ENCODE measurements at places on chromosomes 13 and 19.

- no peak for DNase-seq
Observed at GRCh38 chr19:625257-625656, 8.1 kb downstream of the POLRMT start.

- no peak for DNase-seq
Observed at GRCh38 chr13:39803156-39803555, 147.7 kb downstream of the COG6 start.

GRCh38 chr13:107375701-107376340, 807.9 kb upstream of the ARGLU1 start:
- DNase-seq, result no peak

DNA sequence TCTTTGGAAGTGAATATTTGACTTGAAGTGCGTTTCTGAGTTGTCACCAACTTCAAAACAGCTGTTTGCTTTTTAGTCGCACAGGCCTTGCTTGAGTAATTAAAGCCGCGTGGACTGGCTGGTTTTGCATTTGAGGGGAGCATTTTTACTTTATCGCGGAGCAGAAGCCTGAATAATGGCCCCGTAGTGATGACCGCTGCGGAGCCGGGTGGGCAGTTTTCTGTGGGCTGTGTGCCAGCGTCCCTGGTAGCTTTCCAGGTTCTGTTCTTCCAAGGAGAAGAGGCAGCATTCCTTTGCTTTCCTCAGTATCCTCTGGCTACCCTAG, 1.1 kb downstream of the NAA16 start:
- peak; percentile 68 for DNase-seq

DNA sequence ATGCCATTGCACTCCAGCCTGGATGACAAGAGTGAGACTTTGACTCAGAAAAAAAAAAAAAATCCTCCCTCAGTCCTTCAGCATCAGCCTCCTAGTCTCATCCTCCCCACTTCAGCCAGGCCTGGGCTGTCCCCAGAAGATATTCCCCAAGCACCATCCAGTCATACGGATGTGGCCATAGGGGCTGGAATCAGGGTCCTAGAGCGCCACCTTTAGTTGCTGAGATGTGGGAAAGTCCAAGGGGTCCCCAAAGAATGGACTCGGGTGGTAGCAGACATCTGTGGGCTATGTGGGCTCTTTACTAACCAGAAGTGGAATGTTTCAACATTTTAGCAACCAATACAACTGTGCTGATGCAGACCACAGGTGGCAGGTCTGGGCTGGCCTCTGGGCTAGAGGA, 3.1 kb upstream of the TYROBP start:
- no peak for DNase-seq

GRCh38 chr19:33054623-33055022, 10.1 kb downstream of the RHPN2 start:
- DNase-seq, result no peak

GRCh38 chr13:27665333-27665732, 43.6 kb downstream of the POLR1D start:
- DNase-seq, result peak; percentile 12

DNA sequence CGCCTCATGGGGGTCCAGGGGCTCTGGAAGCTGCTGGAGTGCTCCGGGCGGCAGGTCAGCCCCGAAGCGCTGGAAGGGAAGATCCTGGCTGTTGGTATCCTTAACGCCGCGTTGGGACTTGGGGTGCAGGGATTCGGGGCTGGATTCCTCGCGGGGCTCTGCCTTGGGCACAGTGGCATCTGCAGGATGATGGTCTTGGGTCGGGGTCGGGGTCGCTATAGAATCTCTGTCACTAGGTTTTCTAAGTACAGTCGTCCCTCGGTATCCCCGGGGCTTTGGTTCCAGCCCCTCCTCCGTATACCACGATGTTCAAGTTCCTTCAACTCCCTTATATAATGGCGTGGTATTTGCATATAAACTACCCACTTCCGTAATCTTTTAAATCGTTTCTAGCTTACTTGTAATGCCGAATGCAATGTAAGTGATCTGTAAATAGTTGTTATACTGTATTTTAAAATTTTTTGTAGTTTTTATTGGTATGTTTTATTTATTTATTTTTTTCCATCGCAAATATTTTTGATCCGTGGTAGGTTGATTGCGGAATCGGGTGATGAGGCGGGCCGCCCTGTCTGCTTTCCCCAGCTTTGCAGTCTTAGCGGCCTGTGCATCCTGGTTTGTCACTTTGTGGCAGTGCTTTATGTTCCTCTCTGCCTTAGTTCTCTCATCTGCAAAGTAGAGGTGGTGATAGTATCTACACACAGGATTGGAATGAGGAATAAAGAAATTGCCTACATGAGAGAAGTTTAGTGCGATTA, 606 bp downstream of the ERCC5 start:
- peak; percentile 79 for DNase-seq

DNA sequence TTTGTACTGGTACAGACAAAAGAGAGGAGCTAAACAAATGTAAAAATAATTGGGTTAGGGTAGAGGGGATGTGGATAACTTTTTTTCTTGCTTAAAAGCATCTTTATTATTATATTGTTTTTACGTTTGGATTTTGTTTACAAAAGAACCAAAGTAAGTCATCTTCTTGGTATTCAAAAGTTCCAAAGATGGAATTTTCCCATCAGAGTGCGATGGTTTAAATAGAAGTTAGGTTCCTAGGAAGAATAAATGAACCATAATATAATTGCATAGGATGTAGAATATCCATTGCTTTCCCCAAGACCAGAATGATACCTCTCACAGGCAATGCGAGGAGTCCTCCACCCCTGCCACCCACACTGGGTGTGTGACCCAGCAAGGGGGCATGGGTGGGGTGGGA, 99.4 kb upstream of the RNF113B start:
- DNase-seq, result no peak

DNA sequence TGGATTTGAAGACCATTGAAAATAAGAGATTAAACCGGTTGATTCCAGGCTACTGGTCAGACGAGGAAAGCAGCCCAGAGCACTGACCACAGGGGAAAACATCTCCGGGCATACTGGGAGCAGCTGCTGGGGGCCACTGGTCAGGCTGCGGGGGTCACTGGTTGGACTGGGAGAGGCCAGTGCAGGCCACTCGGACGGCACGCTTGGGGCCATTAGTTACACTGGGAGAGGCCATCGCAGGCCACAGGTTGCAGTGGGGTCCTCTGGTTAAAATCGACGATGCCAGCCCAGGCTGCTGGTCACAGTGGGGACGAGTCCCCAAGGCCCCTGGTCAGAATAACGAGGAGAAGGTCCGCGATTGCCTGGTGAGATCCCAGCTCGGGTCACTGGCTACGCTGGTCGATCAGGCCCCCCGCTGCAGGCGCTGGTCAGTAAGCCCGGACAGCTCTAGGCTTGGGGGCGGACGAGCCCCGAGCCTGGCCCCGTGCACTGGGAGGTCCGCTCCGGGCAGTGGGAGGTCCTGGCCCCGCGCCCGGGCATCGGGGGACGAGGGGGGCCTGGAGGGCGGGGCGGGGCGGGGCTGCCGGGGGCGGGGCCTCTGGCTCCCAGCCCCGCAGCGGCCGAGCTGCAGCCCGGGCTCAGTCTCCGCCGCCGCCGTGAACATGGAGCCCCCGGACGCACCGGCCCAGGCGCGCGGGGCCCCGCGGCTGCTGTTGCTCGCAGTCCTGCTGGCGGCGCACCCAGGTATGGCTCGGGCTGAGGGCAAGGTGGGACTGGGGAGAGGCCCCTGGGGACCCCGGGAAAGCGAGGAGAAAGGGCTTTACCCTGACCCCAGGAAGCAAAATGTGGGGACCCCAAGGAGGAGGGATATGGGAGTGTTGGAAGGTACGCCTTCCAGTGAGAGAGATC, at the start of gene BCAM:
BCAM (plus strand) TSS at position 641 of the 909 bp plus-strand sequence; CDS start at position 663, 22 bp downstream.
- DNase-seq, result peak; percentile 75

GRCh38 chr13:102903659-102904407, 58.0 kb downstream of the ERCC5 start:
- DNase-seq, result peak; percentile 45

GRCh38 chr13:75959861-75960481, 323.8 kb downstream of the LMO7 start:
- no peak for DNase-seq

DNA sequence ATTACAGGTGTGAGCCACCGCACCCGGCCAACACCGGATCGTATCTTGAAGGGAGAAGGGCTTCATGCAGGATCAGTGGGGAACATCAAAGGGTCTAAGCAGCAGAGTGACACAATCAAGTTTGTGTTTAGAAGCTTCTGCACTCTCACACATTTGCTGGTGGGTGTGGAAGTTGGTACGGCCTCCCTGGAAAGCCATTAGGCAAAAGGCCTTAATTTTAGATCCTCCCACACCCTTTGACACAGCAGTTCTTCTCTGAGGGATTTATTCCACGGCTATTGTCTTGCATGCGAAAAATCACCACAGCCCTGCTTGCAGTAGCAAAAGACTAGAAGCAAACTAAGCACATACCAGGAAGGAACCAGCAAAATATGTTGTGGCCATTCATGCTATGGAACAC, 18.3 kb upstream of the SLC1A5 start:
- DNase-seq, result no peak

DNA sequence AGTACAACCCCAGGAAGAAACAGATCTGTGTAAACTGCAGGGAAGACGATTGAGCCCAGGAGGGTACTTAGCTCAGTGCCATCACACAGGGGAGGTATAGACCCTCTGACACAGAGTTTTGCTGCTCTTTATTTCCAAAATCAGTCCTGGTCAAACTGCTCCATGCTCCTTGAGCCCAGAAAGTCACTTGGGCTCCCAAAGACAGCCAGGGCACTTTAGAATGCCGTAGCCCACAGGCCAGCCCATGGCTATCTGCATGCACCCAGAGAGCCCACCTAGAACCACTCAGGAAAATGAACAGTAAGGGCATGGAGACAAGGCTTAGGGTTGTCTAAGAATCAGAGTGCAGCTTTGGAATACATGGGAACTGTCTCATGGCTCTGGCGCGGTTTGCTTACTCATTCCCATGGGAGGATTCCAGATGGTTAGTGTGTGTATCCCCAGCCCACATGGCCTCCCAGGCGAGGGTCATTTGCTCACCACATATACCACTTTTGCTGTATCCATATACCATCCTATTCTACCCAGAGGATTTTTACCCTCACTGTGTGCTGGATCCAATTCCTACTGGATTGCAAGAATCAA, 14.7 kb upstream of the PDCD5 start:
- DNase-seq, result peak; percentile 50

- DNase-seq, result peak; percentile 90
Observed at GRCh38 chr13:73060251-73061160, 1.7 kb downstream of the KLF5 start.

DNA sequence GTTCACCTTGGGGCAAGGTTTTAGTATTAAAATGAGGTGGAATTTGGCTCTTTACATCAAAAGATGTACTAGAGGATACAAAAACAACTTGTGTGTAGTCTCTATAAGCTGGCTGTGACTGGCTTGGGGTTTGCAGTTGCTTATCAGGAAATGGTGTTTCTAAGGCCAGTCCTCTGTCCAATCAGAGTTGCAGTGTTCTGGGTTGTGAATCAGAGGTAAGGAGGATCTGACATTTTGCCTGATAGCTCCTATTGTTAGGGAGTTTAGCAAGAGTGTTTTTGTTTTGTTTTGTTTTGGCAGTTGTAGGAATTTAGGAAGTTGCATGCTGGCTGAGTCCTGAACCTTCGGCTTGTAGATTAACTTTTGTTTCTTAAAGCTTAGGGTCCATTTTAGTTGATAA, 20.1 kb upstream of the ESD start:
- peak; percentile 16 for DNase-seq
